Astrocyte of the hippocampus (primary cell): ENCODE measurements at places on chromosomes 12 and 14.
A peak's percentile ranks its signal among the peaks of the same experiment; 100 is the strongest.

GRCh38 chr12:127515941-127516340 is 751.0 kb upstream of the TMEM132C start:
- peak; percentile 48 for DNase-seq

- DNase-seq: no peak
Measured at GRCh38 chr12:121255433-121255832, 41.1 kb downstream of the CAMKK2 start.

- no peak for DNase-seq
Measured at GRCh38 chr14:55980970-55981369, 137.2 kb upstream of the PELI2 start.

DNA sequence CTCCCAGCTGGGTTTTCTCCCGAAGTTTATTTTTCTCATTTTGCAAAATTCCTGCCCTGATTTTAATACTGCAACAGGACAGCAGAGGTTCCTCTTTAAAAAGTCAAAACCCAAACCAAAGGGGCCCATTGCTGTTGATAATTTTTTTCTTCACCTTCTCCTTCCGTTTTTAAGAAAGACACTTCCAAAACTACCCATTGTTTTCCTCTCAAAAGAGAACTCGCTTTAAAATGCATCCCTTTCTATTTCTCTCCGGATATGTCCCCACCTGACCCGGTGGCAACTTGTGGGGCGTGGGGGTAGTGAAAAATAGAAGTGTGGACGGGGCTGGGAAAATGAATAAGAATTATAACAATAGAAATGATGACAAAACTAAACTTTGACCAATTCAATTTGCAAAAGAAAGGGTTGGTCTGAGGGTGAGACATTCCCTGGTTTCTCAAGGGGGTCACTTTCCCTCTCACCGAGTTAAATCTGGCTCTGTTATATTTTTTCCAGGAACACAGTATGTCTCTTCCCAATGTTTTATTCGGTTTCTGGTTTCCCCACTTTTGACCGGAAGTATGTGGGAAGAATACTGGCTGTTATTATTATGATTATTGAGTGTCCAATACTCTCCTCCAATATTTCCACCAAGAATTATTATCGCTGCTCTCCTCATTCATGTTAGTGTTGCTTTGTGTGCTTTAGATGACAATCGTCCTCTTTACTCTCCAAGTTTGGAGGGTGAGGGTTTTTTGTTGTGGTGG is 4.1 kb upstream of the TBX5 start:
- no peak for DNase-seq

- DNase-seq: peak; percentile 65
Measured at GRCh38 chr12:95848575-95849388, 10.0 kb upstream of the SNRPF start.

DNA sequence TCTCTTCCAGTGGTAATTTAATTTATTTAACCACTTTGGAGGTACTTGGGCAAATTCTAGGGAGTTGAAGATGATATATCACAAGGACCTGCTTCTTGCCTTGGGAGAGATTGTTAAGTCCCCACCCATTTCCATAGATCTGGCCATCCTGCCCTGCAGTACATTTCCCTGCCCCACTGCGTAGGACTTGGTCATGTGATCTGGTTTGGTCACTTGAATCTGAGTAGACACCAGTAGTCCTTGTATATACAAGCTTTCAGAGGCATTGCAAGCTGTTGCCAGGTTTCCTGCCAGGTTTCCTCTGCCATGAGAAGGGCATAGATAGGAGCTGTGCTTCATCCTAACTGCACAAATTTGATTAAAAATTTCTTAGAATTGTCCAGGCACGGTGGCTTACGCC is 200.0 kb downstream of the ADAMTS20 start:
- no peak for DNase-seq

GRCh38 chr12:52749827-52750226 is 27.3 kb downstream of the KRT76 start:
- no peak for DNase-seq

DNA sequence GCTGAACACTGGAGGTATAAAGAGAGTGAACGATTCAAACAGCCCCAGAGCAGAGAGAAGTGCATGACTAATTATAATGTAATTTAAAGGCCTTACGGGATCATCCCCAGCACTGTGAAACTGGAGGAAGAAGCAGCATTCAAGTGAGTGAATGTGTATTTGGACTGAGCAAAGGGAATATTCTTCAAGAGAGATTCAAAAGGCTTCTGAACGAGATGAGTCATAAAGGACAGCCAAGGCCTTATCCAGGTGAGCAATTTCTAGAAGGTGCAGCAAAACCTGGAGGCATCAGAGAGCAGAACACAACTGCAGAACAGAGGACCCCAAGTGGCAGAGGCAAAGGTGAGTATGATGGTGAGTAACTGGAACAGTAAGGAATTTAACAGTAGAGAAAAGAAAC is 127.2 kb downstream of the BCAT1 start:
- DNase-seq: peak; percentile 59

GRCh38 chr12:58812214-58812613 is 108.1 kb downstream of the LRIG3 start:
- DNase-seq: no peak

DNA sequence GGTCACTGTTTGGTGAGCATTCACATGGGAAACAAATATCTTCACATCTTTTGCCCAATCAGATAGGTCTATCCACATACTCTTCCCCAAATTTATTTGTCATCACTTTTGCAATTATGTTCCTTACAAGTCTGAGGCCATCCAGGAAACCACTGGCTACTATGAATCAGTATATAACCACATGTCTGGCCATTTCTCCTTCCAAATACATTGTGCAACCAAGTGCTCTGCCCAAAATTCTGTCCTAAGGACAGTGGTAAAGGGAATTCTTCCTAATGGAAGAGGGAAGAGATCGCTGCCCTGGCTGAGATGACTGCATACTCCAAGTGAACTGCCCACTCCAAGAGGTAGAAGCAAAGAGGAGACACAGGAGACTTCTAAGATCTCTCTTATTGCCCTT is 148.9 kb upstream of the MAX start:
- peak; percentile 52 for DNase-seq

- DNase-seq: no peak
Measured at GRCh38 chr12:41223600-41223999, 35.5 kb downstream of the PDZRN4 start.

DNA sequence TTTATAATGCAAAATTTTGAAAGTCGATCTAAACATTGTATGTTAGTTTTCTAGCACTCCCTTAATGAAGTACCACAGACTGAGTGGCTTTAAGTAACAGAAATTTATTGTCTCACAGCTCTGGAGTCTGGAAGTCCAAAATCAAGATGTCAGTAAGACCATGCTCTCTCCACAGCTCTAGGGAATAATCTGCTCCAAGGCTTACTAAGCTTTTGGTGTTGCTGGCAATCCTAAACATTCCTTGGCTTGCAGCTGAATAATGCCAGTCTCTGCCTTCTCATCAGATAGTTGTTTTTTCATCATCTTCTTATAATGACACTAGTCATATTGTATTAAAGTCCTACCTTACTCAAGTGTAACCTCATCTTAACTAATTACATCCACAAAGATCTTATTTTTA is 102.2 kb downstream of the RASSF9 start:
- DNase-seq: peak; percentile 15
